ENCODE measurements at places on chromosomes 2 and 18. TPM values are rescaled to one million over a fixed set of nuclear protein-coding genes. Genes with fewer than 3 reads are reported as not detected.

THSD7B gene
- total RNA-seq, result not detected

HSPD1 gene
- 646 TPM for total RNA-seq

SERPINB3 gene
- total RNA-seq, result not detected

PRSS56 gene
- not detected for total RNA-seq

MGAT4A gene
- total RNA-seq, result 59.1 TPM

PROM2 gene
- 1.9 TPM for total RNA-seq

GALR1 gene
- total RNA-seq, result not detected

EMILIN2 gene
- total RNA-seq, result 24.4 TPM

SKOR2 gene
- total RNA-seq, result not detected

SLC23A3 gene
- 1.5 TPM for total RNA-seq

RAPGEF4 gene
- total RNA-seq, result 1.0 TPM

ARHGAP15 gene
- total RNA-seq, result 103 TPM

FBLN7 gene
- 48.5 TPM for total RNA-seq

GDF7 gene
- not detected for total RNA-seq

C1GALT1C1L gene
- total RNA-seq, result not detected

UGT1A4 gene
- total RNA-seq, result not detected

FHOD3 gene
- not detected for total RNA-seq

ST8SIA5 gene
- total RNA-seq, result not detected

DLGAP1 gene
- not detected for total RNA-seq

RSAD2 gene
- 11.1 TPM for total RNA-seq

FOXD4L1 gene
- 0.30 TPM for total RNA-seq

CCDC102B gene
- total RNA-seq, result 3.5 TPM

TAF4B gene
- 29.1 TPM for total RNA-seq
